ENCODE measurements at places on chromosomes 16 and 17.

- no peak for DNase-seq
Observed at GRCh38 chr16:17412221-17412620, 58.5 kb downstream of the XYLT1 start.

DNA sequence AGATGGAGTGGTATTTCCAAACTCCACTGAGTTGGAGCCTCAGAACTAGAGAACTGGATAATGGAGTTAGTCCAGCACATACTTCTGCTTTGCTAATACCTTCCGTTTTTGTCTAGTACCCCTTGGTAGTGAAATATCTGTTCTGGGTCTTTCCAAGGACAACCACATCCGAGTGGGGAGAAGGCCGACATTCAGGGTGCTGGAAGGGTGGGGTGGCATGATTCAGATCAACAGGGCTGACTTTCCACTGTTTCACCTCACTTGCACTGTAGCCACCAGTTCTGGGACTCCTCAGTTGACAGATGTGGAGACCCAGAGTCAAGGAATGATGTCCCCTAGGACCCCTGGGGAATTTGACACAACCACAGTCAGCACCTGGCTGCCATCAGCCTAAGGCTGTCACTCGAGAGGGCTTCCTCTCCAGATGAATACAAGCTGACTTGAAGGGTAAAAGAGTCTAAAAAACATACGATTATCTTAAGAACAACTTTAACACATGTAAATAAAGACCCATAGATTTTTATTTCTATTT is 84.8 kb upstream of the HNF1B start:
- DNase-seq = no peak

GRCh38 chr17:72498364-72499210 is 377.8 kb downstream of the SOX9 start:
- no peak for DNase-seq

GRCh38 chr16:14240219-14240843 is 169.2 kb downstream of the MRTFB start:
- peak; percentile 7 for DNase-seq

DNA sequence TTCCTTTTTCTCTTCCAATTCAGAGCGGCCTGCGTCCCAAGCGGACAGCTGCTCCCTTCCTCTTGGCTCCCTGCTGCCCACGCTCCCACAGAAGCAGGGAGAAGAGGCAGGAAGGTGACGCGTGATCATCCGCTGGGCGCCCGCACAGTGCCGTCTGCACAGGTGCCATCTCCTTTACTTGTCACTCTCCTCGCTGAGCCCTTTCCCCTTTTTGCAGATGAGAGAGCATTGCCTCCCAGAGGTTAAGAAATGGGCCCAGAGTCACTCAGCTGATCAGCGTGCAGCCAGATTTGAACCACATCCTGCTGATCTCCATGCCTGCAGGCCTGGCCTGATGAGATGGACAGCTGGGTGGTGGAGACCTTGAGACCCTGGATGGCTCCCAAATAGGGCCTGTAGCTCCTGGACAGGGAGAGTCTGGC is 299.8 kb downstream of the SEC14L1 start:
- no peak for DNase-seq

DNA sequence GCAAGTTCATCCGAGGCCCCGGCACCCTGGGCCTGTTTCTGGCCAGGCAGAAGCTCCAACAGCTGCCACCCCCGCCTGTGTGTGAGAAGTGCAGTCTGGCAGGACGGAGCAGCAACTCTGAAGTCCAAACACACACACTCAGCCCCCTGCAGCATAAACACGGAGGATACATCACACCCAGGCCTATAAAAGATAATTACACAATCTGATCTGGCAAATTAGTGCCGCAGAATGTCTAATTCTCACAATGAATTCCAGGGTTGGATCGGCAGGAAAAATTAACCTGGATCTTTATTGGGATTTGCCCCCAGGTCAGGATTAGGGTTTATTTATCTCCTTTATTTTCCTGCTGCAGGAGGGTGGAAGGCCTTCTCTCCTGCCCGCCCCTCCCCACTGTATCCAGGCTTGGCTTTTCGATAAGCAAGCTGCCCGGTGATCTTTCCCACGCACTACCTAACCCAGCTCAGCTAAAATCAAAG is 311.4 kb downstream of the SOX9 start:
- DNase-seq = no peak

GRCh38 chr16:84423416-84423837 is 55.1 kb downstream of the ATP2C2 start:
- no peak for DNase-seq

GRCh38 chr17:17749921-17750320 is 68.7 kb downstream of the RAI1 start:
- DNase-seq = peak; percentile 52

DNA sequence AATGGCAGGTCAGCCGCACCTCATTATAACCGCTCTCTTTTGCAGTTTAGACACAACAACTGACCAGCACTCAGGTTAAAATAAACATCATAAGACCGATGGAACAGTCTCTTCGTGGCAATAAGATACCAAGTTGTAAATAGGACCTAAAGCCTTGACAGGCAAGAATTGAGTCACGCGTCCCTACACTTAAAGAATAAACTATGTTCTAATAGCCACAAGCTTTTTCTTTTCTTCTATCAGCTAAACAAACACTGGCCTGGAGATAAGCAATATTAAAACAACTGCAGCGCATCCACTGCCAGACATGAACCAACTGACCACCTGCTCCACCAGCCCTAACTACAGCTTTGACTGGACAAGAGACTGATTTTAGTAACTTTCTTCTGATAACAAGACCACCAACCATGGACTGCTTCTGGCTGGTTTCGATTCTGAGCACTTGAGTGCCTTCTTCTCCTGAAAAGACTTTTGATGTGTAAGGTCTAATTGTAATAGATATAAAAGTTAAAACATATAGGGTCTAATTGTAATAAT is 17.5 kb downstream of the SLFN12L start:
- DNase-seq = no peak

DNA sequence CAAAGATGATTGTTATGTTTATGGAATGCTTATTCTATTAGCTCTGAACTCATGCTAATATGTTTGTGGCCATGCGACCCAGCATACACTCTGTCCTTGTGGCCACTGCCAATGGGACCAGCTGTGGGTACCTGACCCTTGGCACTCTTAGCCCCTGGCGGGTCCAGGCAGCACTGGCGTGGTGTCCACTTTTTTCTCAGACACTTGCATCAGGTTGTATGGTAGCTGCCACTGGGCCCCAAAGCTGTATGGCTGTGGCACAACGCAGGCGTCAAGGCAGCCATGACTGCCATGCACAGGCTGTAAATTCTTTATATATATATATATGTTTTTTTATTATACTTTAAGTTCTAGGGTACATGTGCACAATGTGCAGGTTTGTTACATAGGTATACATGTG is 12.2 kb upstream of the WNT9B start:
- no peak for DNase-seq

DNA sequence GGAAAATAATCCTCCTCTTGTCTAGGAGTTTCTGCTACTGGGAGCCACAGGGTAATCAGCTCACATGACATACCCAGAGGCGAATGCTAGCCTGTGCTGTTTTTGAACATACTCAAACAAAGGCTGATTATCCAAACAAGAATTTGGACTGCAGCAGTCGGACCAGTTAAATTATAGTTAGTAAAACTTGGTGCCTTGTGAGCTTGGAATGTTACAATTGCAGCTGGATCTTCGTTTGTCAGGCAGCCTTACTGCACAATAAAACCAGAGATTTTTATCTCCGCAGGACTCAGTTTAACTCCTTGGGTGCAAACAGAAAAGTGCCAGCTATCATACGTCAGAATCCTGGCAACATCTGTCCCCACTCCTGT is 163.8 kb upstream of the TBX2 start:
- no peak for DNase-seq

- DNase-seq = no peak
Observed at GRCh38 chr16:71854369-71854948, 8.7 kb downstream of the ATXN1L start.

DNA sequence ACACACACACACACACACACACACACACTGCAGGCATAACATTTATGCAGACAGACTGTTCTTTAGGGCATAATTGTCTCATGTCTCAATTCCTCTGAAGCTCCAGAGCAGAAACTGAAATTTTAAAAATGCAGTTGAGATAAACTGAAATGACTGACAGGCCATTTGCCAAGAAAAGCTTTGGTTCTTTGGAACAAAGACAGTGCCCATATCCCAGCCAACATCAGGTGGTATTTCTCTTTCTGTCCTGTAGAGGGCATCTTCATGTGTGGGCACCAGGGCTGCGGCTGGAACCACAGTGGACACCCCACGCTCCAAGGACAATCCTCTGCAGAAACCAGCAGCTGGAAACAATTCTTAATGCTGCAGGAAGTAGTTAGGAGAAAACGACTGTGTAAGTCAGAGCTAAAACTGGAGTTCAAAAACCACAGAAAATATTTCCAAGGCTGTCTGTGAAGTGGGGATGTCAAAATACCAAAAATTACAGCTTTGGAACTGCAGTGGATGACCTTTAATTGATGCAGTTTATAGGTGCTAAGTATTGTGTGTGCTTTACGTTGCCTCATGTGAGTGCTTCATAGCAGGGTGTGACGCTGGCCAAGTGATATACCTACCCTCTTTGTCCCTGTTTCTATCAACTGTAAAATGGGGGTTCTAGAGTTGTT is 10.6 kb upstream of the MEFV start:
- DNase-seq = no peak

DNA sequence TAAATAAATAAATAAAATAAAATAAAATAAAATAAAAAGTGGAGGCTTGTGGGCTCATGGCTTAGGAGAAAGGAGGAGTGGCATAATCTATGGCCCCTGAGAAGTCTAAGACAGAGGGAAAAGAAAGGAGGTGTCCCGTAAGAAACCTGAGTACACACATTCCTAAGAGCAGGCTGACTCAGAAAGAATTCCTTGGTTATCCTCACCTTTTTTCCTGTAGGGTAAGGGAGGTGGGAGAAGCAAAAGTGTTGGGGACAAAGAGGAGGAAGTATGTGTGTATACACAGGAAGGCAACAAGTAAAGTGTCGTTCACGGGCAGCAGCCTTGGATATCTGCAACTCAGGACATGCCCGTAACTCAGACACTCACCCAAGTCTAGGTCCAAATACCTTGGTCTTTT is 29.3 kb downstream of the MARF1 start:
- no peak for DNase-seq

DNA sequence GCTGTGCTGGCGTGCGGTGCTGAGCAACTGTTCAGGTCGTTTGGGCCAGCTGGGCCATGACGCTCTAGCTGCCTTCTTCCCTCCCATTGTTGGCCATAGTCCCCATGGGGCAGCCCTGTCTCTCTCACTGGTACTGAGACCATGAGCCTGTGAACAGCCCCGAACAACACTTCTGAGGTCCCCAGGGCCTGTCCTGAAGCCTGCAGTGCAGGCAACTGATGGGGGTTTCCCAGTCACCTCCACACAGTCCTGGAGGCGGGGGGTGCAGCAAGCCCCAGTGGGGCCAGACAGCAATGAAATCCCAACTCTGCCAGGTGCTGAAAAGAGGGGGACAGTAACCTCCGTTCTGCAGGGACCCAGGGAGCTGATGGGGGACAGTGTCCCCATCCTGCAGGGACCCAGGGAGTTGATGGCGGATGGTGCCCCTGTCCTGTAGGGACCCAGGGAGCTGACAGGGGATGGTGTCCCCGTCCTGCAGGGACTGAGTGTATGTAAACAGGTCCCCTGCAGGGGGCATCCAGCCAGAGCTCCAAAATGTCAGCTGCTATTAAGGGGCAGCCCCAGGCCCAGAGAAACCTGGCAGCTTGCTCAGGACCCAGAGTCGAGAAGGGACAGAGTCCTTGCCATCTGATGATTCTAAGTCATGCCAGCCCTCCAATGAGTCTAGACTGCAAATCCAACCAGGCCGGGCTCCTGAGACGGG is 30.4 kb downstream of the ENGASE start:
- no peak for DNase-seq

- DNase-seq = no peak
Observed at GRCh38 chr16:19997264-19997663, 76.4 kb downstream of the GPR139 start.

DNA sequence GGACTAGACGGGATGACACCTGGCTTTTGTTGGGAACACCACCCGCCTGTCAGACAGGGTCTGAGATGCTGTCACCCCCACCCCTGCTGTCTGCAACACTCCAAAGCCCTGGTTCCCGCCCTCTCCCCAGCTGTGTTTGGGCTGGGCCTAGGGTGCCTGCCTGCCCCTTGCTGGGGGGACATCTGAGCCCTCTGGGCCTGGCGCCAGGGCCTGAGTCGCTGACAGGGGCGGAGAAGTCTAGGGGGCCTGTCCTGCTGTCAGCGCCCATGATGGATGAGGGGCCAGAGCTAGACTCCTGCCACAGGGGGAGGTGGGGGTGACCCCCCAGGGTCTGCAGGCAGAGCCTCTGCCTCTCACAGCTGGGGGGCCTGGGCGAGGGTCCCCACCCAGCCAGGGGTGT is 7.6 kb upstream of the PKMYT1 start:
- no peak for DNase-seq

DNA sequence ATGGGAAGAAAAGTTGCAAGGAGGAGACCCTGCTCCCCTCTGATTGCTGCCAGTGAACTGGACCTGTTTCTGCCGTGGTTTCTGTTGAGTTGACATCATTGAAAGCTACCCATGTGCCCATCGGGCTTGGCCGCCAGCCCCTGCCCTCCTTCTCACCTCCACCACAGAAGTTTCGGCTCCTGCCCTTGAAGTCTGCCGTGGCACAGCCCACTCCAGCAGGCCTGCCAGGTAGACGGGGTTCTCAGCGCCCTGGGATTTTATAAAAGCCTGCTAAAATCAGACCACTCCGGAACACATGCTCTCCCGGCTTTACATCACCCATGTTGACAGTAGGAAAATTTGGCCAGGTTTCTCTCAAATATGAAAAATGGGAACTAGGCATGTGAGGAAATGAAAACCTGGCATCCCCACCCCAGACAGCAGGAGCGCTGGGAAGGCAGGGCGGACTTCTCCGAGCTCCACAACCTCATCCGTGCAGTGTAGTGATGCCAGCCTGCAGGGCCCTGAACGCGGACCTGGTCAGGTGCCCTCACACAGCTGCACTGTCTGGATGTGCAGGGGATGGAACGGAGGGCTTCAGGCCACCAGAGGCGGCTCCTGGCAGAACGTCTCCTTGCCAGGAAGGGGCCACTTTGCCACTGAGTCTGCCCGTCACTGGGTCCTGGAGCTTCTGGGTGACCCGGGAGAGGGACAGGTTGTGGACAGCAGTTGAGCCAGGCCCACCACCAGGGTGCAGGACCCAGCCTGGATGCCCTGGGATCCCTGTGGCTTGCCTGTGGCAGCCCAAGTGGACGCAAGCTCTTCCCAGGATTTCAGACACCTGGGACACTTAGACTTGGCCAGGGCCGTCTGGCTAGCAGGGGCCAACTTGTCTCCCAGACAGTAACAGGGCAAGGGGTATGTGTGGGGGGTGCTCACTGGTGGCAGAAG is 6.9 kb upstream of the GSE1 start:
- DNase-seq = no peak
